ENCODE measurements at places on chromosomes 1 and 21.

DNA sequence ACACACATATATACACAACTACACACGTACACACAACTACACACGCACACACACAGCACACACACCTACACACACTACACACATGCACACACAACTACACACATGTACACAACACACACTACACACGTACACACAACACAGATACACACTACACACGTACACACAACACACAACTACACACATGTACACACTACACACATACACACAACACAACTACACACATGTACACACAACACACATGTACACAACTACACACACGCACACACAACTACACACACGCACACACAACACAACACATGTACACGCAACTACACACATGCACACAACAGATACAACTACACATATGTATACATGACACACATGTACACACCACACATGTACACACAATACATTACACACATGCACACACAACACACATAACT lies 318.1 kb downstream of the CAMTA1 start:
- no peak for DNase-seq

- DNase-seq = no peak
These were observed 10.6 kb downstream of the LCA5L start for GRCh38 chr21:39434950-39435349.

DNA sequence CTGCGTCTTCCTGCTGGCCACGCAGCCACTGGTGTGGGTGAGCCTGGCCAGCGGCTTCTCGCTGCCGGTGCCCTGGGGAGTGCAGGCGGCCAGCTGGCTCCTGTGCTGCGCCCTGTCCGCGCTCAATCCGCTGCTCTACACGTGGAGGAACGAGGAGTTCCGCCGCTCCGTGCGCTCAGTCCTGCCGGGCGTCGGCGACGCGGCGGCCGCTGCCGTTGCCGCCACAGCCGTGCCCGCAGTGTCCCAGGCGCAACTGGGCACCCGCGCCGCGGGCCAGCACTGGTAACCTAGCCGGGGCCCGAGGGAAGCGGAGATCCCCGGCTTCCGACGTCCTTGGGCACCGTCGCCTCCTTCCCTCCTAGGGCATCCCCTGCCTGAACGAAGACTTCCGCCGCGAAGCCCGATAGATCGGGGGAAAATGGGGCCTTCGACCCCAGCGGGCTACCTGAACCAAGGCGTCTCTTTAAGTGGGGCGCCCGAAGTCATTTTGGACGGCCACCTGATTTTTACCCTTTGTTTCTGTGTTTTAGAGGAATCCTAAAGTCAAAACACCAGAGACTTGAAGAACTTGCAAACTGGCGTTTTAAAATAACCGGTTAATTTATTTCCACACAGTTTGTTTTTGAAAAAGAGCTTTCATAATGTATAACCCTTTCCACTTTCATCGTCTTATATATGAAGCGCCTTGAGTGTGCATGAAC lies 2.0 kb downstream of the GPR88 start:
- no peak for DNase-seq

- no peak for DNase-seq
These were observed 52.5 kb upstream of the RGS2 start for GRCh38 chr1:192756314-192756713.

DNA sequence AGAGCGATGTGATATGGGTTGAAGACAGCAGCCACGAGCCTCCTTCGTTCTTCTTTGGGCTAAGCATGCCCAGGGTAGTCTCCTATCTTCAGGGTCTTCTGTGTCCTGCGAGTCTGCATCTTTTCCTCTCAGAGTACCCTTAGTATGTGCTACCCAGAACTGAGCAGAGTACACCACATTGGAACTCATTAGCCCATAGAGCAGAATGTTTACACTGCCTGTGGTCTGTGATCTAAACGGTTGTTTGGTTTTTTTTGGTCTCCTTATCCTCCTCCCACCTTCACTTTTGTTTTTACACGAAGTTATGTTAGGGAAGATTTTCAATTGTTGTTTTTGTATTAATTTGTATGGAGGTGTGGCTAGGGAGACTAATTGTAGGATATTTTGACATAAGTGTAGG lies 126.4 kb downstream of the NEK7 start:
- no peak for DNase-seq

- no peak for DNase-seq
These were observed 39.1 kb upstream of the CDC42BPA start for GRCh38 chr1:227357171-227357926.

DNA sequence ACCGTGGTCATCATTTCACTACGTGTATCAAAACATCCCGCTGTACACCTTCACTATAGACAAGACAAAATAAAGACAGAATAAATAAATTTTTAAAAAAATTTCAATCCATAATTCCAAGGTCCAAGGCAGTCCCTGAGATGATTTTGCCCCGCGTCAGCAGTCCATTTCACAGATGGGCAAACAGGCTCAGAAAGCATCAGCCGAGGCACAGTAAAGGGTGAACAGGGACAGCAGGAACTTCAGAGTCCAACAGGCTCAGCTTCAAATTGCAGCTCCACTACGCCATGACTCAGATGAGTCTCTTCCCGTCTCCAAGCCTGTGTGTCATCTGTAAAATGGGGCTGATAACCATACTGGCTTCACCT lies 15.0 kb downstream of the MATN1 start:
- DNase-seq = no peak

DNA sequence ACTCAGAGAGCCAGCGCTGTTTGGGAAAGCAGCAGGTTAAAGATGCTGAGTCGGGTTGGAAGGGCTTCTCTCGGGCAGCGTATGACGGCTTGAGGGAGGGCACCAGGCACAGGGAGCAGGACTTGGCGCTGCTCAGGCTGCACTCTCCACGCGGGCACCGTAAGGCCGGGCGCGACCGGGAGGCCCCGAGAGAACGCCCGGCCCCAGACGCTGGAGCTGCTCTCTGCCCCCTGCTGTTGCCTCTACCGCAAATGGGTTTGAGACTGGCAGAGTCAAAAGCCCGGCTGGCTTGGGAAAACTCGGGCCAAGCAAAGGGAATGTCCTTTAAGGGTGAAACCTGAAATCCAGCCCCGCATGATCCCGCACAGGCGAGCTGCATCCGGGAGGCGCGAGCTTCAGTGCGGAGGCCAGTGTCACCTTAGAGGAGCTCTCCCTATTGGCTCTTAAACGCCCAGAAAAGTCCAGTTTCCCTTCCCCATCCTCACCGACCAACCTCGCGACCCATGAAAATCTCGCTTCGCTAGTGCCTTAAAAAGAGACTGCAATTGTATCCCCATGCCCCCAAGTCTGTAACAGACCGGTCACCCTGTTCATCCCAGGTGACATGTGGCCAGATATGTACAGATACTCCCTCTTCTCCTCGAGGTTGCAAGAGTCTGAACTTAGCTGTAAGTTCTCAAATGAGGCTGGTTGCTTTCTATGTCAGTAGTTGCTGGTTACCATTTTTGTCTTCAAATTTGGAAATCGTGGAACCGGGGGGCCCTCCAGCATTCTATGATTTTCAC lies 1.1 kb downstream of the PRRX1 start:
- DNase-seq = peak; percentile 43

DNA sequence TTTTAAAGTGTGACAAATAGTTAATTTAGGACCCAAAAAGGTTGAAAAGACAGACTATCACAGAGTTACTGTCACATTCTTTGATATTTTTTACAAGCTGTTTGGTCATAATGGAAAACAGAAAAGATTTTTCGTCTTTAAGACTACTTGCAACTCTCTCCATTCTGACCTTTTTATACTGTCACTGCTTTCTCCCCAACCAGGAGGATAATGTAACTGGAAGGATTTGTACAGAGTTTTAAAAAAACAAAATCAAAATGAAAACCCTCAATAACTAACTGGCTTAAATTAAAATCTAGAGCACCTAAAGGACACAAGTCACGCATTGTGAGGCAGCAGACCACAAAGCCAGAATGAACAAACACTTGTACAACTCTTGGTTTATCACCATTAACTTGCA lies 257.7 kb downstream of the FAF1 start:
- DNase-seq = no peak

- DNase-seq = peak; percentile 84
These were observed 9.3 kb upstream of the MDM4 start for GRCh38 chr1:204506969-204507316.

DNA sequence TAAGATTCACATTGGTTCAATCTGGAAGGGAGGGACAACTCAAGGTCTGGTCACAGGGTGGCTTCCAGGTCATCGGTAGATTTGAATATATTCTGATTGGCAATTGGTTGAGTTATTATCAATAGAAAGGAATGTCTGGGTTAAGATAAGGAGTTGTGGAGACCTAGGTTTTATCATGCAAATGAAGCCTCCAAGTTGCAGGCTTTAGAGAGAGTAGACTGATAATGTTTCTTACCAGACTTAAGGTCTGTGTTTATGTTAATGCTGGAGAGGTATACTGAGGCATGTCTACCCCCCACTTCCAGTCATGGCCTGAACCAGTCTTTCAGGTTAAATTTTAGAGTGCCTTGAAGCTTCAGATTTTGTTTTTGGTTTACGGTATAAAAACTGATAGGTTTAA lies 29.7 kb downstream of the USP25 start:
- no peak for DNase-seq

- no peak for DNase-seq
These were observed 17.5 kb downstream of the PTGFRN start for GRCh38 chr1:116927049-116927798.

DNA sequence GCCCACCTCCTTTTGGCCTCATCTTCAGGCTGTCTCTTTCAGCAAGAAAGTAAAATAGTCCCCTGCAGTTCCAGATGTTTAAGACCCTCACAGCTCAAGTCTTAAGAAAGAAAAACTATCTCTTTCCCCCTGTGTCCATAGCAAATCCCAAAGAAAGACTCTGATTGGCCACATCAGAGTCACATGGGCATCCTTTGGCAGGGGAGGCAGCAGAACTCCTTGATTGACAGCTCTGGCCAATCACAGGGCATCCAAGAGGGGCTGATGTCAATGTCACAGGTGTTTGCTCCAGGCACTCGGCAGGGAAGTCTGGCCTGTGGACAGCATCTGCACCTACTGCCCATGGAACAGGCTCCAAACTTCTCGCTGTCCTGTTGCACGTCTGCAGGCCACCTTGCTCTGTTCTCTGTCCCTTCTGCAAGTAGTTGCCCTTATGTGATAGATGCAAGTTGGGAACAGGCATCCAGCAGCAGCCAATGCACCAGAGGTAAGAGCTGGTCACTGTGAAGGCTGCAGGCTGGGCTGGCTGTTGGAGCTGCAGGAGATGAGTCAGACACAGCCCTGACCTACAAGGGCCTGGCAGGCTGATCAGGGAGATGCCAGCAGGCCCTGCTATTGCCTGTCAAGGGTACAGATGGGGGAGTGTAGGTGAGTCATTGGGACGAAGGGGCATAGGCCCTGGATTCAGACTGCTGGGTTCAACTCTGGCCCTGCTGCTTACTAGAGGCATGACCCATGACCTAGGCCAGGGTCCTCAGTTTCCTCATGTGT lies 96.8 kb upstream of the TMEM51 start:
- DNase-seq = no peak

- no peak for DNase-seq
These were observed 2.2 kb upstream of the HFM1 start for GRCh38 chr1:91406773-91407389.

DNA sequence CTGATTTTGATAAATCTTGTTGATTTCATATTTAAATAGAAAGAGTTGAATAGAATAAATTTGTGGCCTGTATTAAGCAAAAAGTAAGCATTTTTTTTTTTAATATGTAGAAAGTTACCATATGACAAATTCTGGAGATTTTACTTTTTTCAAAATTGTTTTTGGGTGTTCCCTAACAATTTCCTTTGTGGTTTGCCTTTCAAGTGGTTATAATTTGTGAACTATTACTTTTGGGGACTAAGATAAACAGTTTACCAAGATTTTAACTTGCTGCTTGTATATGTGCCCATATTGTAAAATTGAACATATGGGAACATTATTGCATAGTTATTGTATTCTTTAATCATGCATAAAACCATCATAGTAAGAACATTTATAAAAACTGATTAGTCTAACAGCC lies 34.6 kb downstream of the SLC30A7 start:
- no peak for DNase-seq

- DNase-seq = peak; percentile 56
These were observed 2.5 kb downstream of the RGS4 start for GRCh38 chr1:163071405-163072255.

GRCh38 chr1:118291661-118292060 lies 106.6 kb upstream of the SPAG17 start:
- no peak for DNase-seq

DNA sequence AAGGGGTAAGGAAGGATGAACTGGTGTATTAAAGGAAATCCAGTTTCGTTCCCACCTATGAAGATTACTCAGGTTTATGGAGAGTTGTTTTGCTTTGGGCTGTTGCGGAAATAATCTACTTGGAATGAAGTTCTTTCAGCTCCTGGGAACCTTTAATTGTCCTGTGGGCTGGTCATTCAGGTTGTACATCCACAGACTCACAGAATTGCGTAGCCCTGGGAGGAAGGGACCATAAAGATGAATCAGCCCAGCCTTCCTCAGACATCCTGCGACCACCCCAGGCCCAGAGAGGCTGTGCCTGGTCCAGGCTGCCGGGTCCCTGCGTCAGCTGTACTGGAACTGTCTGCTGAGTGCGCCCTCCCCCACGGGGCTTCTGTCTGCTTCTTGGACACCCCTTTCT lies 72.7 kb downstream of the GALNT2 start:
- no peak for DNase-seq

DNA sequence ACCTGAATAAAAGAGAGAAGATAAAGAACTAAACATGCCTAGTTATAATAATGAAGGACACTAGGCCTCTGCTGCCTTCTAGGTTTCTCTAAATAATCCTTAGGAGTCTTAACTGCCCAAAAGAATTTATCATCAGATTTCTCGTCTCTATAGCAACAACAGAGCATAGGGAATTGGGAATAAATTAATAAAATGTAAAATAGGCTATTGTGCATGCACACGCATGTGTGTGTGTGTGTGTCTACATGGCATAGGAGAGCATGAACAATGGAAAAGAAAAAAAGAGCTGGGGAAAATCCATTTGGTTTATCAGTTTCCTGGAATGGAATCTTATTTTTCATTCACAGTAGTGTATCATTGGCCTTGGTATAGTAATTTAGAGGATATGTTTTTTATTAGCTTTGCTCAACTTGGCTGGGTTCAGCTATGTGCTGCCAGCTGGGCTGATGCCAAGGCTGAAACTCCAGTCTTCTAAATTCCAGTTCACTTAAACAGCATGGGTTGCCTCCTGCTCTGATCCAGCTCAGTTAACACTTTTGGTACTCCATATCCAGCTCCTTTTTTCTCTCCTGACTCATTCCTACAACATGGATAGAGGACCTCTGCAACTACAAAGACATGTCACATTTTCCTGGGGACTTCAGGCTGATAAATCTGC lies 80.6 kb upstream of the SLFNL1 start:
- DNase-seq = peak; percentile 64

- DNase-seq = no peak
These were observed 77.6 kb upstream of the CD1D start for GRCh38 chr1:158102881-158103674.

Measured in dorsolateral prefrontal cortex (tissue), 122 donors.